ENCODE measurements at places on chromosomes 1 and 21.

DNA sequence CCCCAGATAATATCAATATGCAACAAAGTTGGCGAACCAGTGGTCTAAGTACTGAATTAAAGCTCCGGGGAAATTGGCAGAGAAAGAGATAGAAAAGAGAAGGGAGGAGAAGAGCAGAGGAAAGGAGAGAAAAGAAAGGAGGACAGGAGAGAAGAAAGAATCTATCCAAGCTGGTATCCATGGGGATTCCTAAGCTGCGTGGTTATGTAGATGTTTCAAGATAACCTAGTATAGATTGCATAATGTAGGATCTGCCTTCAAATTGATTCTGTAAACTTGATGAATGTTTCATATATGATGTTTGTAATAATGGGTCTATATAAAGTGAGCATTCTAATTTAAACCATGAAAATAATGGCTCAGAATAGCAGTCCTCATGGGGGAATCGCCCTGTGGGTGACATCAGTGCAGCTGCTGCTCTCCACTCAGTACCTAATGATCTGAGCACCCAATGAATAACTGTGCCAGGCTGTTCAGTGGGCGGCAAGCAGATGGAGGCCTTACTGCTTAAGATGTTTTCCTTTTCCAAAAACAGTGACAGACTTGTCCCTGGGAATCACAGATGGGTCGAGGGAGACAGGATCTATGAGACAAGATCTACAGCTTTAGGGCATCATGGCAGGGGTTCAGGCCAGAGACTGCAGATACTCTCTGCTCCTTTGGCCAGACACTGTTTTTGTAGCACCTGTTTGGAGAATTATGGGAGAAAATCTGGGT, 78.0 kb downstream of the LAMC2 start:
- DNase-seq: no peak

DNA sequence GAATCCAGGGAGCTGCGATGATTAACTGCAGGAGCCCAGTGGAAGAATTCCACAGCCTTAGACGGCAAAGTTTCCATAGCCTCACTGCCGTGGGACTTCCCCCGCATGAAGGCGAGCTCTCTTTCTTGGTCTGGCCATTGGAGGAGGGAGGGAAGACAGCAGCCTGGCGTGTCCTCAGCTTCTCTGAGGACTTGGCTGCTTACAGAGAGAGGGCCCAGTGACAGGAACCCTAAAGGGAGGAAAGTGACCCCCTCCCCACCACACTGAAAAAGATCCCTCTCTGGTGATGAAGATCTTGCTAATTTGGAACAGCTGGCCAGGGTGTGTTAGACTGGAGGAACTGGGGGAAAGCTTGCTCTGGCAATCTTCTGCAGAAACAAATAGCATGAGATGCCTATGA, 41.0 kb downstream of the ATP2B4 start:
- DNase-seq: no peak

DNA sequence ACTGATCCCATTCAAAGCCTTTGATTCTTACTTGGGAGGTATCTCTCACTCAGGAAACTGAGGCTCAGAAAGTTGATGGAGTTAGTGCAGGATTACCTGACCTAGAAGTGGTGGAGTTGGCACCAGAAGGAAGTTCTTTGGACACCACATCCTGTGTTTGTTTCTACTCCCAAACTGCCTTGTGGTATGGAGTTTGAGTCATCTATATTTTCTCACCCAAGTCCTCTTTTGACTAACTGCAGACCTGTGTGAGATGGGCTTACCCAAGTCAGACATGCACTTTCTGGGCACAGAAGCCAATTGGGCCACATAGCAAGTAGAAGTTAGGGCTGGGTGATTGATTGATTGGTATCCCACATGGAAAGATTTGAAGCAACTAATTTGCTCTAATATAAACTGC, 36.1 kb downstream of the FGGY start:
- no peak for DNase-seq

GRCh38 chr1:51930329-51930728, 51.8 kb upstream of the NRDC start:
- DNase-seq: no peak

DNA sequence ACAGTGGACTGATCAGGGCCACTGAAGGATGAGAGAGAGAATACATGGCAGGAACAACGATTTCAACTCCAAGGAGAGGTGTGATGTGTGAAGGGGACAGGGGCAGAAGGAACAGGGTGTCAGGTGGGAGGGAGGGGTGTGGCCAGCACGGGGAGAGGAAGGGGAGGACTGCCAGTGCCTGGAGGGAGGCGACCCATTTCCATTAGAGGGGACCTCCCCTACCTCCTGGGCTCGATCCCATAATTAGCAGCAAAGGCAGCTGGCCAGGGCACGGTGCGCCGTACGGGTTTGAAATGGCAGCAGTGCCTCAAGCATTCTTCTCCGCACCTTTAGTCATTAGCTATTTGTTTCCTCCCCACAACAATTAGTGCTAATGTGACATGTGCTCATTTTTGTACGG, 22.7 kb downstream of the CRYAA start:
- no peak for DNase-seq

- no peak for DNase-seq
These were observed 2.2 kb downstream of the ZC3H12A start for GRCh38 chr1:37476460-37477197.
